ENCODE measurements at places on chromosomes 16 and 17.
A peak's percentile ranks its signal among the peaks of the same experiment; 100 is the strongest.

- DNase-seq, result no peak
These were observed 1.4 kb downstream of the UBE2I start for GRCh38 chr16:1310832-1311200.

GRCh38 chr16:72125635-72126428, 32.2 kb downstream of the DHX38 start:
- no peak for DNase-seq

- no peak for DNase-seq
These were observed 1.1 kb downstream of the CHTF8 start for GRCh38 chr16:69131167-69131838.

- DNase-seq, result peak; percentile 71
These were observed 358.8 kb upstream of the CDH5 start for GRCh38 chr16:66007717-66008116.

- DNase-seq, result no peak
These were observed 7.0 kb upstream of the C1QTNF8 start for GRCh38 chr16:1102921-1103635.

- DNase-seq, result no peak
These were observed 8.0 kb downstream of the ZNF750 start for GRCh38 chr17:82831818-82832200.

- DNase-seq, result no peak
These were observed 809.5 kb upstream of the GOT2 start for GRCh38 chr16:59543641-59544040.

DNA sequence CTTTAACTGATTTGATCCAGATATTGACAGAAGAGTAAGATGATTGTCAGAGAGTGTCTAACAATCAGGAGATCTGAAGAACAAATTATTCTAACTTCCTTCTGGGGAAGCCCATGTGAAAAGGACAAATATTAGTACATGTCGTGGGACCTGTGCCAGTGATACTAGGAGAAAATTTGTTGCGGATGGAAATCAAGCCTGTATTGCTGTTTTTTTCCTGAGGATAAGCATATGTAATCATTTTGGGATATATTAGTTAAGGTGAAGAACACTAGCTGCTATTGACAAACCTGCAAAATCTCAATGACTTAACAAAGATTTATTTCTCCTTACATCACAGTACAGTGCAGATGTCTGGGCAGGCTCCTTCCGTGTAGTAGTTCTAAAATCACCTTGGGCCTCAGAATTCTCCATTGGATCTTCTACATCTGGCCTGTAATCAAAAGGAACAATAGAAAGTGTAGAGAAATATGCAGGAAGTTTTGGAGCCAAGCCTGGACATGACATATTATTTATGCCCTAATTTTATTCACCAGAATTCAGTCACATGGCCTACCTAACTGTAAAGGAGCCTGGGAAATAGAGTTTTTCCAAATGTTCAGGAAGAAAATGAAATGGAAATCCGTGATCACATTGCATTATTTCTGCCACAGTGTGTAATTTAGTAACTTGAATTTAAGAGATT, 58.3 kb downstream of the CYB561 start:
- no peak for DNase-seq

DNA sequence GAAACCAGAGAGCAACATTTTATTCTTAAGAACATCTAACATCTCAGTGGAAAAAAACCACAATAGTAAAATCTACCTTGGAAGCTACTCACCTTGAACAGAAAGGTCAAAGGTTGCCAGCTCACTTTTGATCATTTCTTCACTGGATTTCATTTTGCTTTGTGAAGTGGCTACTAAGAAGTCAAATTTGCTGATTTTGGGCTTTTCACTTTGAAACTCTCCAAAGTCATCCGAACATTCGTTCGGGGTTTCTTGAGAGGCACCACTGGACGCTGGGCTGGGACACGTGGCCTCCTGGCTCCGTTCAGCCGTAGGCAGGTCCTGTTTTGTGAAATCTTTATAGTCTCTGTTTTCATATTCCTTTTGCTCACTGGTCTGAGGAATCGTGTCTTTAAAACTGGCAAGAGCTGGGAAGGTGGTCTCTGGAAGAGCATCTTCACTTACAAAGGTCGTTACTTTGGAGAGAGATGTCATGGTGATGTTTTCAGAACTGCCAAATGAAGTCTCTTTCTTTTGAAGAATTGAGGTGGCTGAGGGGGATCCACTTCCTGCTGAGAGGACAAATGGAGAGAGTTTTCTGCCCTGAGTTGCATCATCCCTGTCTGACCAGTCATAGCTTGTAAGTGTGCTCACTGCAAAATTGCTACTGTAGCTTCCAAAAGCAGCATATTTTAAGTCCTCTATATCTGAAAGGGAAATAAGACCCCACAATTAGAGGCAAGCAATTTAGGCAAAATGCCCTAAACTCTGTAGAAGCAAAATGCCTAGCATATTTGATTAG, 52.4 kb downstream of the DUSP14 start:
- DNase-seq, result no peak

DNA sequence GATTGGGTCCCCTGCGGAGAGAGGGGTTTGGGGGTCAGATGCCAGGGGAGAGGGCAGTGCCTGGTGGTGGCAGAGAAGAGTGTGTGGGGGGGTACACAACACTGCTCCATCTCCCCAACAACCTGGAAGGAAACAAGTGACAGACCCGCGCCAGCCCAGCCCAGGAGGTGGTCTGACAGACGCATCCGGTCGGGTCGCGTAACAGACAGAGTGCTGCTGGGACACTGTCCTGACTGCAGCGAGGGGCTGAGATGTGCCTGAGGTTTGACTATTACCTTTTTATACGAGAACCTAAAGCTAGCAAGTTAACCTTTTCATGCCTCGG, 16.2 kb downstream of the UNC13D start:
- DNase-seq, result no peak

GRCh38 chr16:87407511-87408112, 15.5 kb downstream of the MAP1LC3B start:
- DNase-seq, result no peak

DNA sequence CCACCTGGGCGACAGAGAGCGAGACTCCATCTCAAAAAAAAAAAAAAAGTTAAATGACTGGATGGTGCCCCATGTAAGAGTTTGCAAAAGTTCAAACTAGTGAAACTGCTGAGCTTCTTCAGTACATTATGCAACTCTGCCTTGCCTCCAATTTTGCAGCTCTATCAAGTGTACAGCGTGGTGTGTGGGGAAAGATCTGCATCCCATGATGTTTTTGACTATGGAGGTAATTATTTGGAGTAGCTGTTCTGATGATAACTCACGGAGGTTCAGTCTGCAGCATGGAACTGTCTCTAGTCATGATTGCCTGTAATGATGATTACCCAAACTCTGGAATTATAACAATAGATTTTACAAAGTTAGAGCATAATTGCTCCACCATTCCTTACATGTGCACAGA, 149.6 kb downstream of the PITPNC1 start:
- DNase-seq, result no peak

DNA sequence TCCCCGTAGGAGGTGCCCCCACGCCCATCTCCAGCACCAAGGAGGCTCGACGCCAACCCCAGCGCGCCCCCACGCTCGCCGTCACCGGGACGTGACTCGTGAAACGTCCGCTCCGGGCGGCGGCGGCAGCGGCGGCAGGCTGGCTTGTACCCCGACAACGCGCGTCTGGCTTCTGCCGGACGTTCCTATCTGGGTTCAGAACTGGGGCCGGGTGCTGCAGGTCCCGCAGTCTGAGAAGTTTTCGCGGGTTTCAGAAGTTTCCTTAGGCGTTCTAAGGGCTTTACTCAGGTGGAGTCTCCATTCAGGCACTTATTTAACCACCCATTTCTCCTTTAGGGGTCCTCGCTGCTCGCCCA, 672 bp upstream of the ALKBH5 start:
- DNase-seq, result peak; percentile 74

GRCh38 chr16:70151391-70151790, 22.2 kb upstream of the CLEC18C start:
- DNase-seq, result no peak

GRCh38 chr17:37759014-37759637, 14.3 kb upstream of the HNF1B start:
- no peak for DNase-seq

- no peak for DNase-seq
These were observed 663 bp upstream of the GINS2 start for GRCh38 chr16:85689285-85689949.

GRCh38 chr17:13544292-13544691, 57.4 kb downstream of the HS3ST3A1 start:
- peak; percentile 96 for DNase-seq

- no peak for DNase-seq
These were observed 58.3 kb downstream of the SPACA3 start for GRCh38 chr17:33049781-33050414.

DNA sequence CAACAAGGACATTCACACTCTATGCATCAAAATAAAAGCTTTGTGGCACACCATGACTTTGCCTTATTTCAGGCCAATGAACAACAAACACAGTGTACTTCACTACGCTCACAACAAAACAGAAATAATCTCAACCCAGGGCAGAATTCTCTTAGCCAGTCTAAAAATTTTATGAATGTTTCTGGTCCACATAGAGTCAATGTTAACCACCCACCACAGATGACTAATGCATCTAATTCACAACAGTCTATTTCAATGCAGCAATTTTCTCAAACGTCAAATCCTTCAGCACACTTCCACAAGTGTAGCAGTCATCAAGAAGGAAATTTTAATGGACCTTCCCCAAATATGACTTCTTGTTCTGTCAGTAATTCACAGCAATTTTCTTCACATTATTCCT, 101.7 kb downstream of the CHD9 start:
- no peak for DNase-seq

- no peak for DNase-seq
These were observed 113.3 kb downstream of the ZNF423 start for GRCh38 chr16:49742428-49743202.

Measured in NCI-H226 (cell line).